Glomerular endothelial cell (primary cell): ENCODE measurements at places on chromosomes 11 and 22. TPM values are rescaled to one million over a fixed set of nuclear protein-coding genes. Genes with fewer than 3 reads are reported as not detected.

RTN4R gene
- total RNA-seq = 1.8 and 2.7 TPM in 2 replicates

JRKL gene
- total RNA-seq = 6.2 and 6.8 TPM in 2 replicates

SCGB1C1 gene
- not detected in 2 replicates for total RNA-seq

P2RX6 gene
- total RNA-seq = 0.18 TPM in 1 of 2 replicates, not detected in the other

SCN2B gene
- total RNA-seq = not detected in 2 replicates

GRIA4 gene
- 0.05 TPM in 1 of 2 replicates, not detected in the other for total RNA-seq

APOBEC3B gene
- total RNA-seq = 0.87 and 4.7 TPM in 2 replicates

CYB5R2 gene
- 2.4 and 3.2 TPM in 2 replicates for total RNA-seq

SCO2 gene
- total RNA-seq = 2.6 and 7.3 TPM in 2 replicates

CXCR5 gene
- total RNA-seq = not detected in 2 replicates

IL18 gene
- total RNA-seq = 0.35 and 2.6 TPM in 2 replicates

FDXACB1 gene
- 1.1 and 3.2 TPM in 2 replicates for total RNA-seq

TBX1 gene
- 0.63 and 3.6 TPM in 2 replicates for total RNA-seq

TMEM25 gene
- total RNA-seq = 23.3 and 30.7 TPM in 2 replicates

OVCH2 gene
- total RNA-seq = not detected in 2 replicates

ANO5 gene
- 0.35 and 0.58 TPM in 2 replicates for total RNA-seq

BAIAP2L2 gene
- 0.24 and 0.93 TPM in 2 replicates for total RNA-seq

OR6A2 gene
- total RNA-seq = 0.19 and 0.29 TPM in 2 replicates

C11orf91 gene
- total RNA-seq = 2.0 TPM in 1 of 2 replicates, not detected in the other

VSIG10L2 gene
- not detected in 2 replicates for total RNA-seq

LRP4 gene
- 6.2 and 7.5 TPM in 2 replicates for total RNA-seq

LRRC56 gene
- total RNA-seq = 0.53 TPM in 2 replicates
